D721Med (cell line): ENCODE measurements at places on chromosomes 12 and 14.

- no peak for DNase-seq
Measured at GRCh38 chr12:87227162-87227561, 802.0 kb downstream of the C12orf50 start.

- DNase-seq, result no peak
Measured at GRCh38 chr12:3446235-3446634, 44.8 kb upstream of the PRMT8 start.

DNA sequence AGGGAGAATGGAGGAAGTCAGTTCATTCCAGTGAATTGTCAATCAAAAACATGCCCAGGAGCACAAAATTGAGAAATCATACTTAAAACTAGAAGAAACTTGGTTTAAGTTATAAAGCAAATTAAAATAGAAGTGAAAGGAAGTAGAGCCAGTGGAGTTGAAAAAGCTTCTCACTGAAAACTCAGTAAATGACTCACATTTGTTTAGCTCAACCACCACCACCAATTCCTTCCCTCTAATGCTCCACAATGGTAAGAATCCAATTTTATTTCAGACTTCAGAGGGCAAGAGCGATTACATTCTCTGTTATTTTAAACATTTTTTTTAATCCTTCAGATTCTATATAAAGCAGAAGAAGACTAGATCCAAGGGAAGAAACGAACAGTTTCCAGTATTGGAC lies 19.4 kb downstream of the UTP20 start:
- no peak for DNase-seq

DNA sequence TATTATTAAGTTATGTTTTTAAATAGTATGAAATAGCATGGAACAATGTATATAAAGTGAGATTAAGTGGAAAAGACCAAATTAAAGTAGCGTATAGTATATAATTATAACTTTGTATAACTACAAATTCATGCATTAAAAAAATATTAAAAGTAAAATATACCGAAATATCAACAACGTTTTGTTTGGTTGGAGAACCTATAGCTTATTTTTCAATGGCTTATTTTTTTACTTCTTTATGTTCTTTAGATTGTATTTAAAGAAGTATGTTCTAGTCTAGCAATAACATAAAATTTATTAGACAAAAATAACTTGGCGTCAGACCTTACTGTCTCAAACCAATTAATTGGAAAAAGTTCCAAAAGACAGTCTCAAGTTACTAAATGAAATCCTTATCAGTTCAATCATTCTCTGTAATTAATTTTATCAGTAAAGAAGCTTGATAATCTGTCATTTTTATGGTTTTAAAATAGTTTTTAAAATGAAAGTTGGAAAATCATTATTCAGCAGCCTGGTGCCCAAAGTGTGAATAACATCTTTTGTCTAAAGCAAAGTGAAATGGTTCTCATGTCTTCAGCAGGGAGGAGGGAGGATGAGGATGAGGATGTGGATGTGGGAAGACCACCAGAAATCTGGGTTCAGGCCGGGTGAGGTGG lies 46.7 kb downstream of the IRAK3 start:
- DNase-seq, result no peak

GRCh38 chr14:73500360-73500759 lies 9.6 kb downstream of the RIOX1 start:
- DNase-seq, result no peak

DNA sequence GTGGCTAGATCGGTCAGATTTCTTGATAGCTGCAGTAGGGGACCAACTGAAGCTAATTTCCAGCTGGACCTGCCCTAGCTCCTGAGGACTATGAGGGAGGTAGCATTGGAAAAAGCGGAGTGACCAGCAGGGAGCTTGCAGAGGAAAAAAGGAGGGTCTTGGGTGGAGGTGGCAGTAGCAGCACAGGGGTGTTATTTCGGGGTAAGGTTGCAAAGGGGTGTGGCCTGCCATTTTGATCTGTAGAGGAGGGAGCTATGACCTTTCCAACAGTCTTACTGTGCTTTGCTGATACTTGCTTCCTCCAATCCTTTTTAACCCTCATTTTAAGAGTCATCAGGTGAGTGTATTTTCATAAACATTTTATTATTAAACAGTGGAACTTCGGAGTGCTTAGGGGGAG lies 83.8 kb upstream of the NRXN3 start:
- no peak for DNase-seq

DNA sequence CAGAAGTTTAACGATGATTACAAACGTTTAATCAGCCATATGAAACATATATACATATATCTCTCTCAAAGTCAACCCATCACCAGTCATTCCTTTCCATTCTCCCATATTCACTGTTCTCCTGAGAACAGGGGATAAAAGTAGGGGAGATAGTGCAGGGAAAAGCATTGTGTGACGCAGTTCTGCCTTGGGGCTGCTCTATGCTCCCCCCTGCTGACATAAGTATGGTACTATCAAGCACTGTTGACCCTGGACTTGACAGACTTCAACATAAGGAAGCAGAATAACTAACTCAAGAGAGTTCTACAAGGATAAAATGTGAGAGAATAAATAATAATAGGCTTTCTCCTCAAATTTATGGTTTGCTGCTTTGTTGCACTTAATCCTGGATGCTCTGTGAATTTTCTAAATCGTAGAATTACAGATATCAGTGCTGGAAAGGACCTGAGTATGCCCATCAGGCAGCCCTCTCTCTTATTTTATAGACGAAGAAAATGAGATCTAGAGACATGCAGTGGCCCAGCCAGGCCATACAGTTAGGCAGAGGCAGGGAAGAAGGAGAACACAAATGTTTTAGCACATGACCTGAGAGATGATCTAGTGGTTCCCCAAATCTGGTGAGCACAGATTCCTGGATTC lies 87.2 kb downstream of the SCN8A start:
- DNase-seq, result peak; percentile 31

GRCh38 chr14:63854330-63854729 lies 1.5 kb downstream of the SYNE2 start:
- no peak for DNase-seq
